Esophagus squamous epithelium (tissue), 5 donors: ENCODE measurements at places on chromosomes 4 and X.

- DNase-seq: no peak
These were observed 45.4 kb downstream of the ARSD start for GRCh38 chrX:2883770-2884169.

DNA sequence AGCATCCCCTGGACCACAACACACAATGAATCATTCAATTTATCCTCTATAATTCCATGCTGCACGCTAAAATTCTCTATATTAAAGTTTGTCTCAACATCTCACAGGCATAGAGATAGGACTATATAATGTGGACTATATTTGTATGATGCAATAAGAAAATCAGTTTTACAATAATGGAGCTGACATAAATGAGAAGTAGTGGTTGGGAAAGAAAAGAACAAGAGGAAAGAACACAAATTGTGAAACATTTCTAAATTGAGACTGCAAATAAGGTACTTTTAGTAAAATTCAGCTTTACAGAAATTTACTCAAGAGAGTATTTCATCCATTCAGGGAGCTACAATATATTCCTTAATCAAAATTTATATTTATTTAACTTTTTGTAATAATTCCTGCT, 120.4 kb downstream of the ARAP2 start:
- no peak for DNase-seq

DNA sequence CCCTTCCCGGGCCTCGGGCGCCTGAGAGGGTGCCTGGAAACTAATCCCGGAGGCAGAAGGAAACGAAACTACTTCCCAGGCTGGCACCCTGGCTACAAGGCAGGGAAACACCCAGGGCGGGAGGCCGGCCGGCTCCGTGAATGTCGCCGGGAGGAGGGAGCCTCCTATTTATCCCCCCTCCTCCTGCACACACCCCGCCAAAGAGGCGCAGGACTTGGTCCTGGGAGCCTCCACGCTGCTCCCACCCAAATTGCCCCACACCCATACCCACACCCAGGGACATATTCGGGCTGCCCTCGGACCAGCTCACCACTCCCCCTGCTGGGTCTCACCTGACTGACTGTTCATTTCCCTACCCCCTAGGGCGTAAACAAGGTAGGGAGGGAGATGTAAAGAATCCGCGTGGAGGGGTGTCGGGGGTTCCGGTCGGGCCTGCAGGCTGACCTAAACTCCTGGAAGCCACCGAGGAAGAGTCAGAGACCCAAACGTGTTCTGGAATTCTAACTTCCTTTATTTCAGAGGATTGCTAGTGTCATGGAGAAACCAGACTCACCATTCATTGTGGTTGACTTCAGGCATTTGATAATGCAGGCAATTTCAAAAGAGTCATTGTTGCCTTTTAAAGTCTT, at the start of gene BTC:
BTC (minus strand) TSS at position 142 of the 629 bp plus-strand sequence. CDS start 198 bp downstream, outside the sequence.
- DNase-seq: no peak

GRCh38 chrX:129983575-129984110, 1.2 kb downstream of the BCORL1 start:
- no peak for DNase-seq
